ENCODE measurements at places on chromosomes 11 and 22.

GRCh38 chr22:31846161-31847115, 92.6 kb downstream of the DEPDC5 start:
- no peak for DNase-seq

- DNase-seq = no peak
Observed at GRCh38 chr22:43330178-43331068, 12.7 kb downstream of the SCUBE1 start.

GRCh38 chr11:18502352-18502751, 24.4 kb downstream of the TSG101 start:
- no peak for DNase-seq

GRCh38 chr11:132803436-132803835, 728.9 kb downstream of the OPCML start:
- DNase-seq = peak; percentile 60

DNA sequence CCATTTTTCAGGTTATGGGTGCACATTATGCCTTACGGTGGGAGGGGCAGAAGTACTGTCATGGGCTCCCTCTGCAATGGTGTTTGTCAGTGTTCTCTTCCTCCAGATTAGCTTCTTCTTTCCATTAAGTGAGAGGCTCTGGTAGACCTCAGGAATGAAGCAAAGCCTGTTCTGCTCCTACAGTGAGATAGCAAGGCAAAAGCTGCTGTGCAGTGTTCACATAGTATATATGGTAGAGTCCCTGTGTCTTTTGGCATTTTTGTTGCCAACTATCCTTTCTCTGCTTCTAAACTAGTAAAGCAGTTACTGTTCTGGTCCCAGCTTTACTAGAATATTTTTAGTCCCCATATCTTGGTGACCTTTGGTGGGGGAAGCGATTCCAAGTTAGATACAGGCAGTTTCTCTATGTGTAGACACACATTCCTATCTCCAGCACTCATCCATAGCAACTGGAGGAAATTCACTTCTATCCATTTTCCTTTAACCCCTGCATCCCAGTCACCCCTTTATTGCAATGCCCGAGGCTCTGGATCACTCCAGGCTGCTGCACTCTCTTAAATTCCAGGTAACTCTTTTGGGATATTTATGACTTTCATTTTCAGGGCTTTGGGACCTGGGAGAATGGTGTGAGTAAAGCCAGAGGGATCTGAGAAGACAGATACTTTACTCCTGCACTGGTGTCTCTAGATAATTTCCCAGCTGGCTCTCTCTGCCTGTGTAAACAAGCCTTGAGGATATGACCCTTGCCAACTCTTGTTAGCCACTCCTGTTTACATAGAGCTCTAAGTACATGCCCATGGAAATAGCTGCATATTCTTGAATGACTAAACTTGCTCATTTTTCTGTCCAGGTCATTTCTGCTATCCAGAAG, 3.9 kb upstream of the TRIM34 start:
- peak; percentile 94 for DNase-seq

GRCh38 chr11:83124636-83125424, 32.1 kb upstream of the PCF11 start:
- no peak for DNase-seq

GRCh38 chr11:75563501-75563977, 1.5 kb downstream of the SERPINH1 start:
- DNase-seq = peak; percentile 87

DNA sequence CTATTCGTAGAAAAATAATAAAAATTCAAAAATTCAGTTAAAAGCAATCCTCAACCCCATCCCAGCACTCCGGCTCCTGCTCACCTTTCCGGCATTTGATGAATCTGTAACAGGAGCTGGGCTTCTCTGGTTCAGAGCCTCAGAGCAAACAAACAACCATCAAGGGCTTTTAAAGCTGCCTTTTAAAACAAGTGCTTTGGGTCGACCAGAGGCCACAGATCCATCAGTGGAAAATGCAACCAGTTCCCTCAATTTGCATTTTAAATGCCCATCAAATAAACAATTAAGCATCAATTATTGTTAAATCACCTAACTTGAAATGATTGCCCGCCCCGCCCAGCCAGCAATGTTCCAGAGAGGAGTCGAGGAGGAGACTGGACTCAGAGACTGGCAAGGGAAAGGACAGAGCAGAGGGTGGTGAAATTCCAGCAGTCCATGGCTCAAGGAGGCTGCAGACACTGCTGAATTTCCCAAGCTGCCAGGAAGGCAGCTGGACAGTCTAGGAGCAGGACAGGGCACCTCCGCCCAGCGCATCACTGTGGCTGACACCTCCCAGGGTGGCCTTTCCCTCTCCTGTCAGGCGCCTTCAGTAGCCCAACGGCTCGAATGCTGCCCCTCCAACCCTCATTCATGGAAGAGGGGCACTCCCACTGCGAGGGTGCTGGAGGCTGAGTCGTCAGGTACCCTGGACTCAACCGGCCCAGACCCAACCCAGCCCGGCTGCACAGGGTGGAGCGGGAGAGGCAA, 7.5 kb downstream of the FXYD6 start:
- DNase-seq = no peak

- DNase-seq = no peak
Observed at GRCh38 chr11:2441171-2441570, 3.1 kb downstream of the TRPM5 start.

GRCh38 chr22:45626198-45626651, 45.4 kb upstream of the ATXN10 start:
- peak; percentile 96 for DNase-seq

Data from epithelial cell of esophagus (primary cell).